ENCODE measurements at places on chromosomes 11 and 22. TPM values are rescaled to one million over a fixed set of nuclear protein-coding genes. Genes with fewer than 3 reads are reported as not detected.
A peak's percentile ranks its signal among the peaks of the same experiment; 100 is the strongest.

Gene CELSR1
- total RNA-seq: 0.32 TPM

Gene MMP10
- total RNA-seq: not detected

Gene CARD10
- not detected for total RNA-seq

- ATAC-seq: no peak
Measured at GRCh38 chr11:87529486-87529885, 491.8 kb downstream of the TMEM135 start.

DNA sequence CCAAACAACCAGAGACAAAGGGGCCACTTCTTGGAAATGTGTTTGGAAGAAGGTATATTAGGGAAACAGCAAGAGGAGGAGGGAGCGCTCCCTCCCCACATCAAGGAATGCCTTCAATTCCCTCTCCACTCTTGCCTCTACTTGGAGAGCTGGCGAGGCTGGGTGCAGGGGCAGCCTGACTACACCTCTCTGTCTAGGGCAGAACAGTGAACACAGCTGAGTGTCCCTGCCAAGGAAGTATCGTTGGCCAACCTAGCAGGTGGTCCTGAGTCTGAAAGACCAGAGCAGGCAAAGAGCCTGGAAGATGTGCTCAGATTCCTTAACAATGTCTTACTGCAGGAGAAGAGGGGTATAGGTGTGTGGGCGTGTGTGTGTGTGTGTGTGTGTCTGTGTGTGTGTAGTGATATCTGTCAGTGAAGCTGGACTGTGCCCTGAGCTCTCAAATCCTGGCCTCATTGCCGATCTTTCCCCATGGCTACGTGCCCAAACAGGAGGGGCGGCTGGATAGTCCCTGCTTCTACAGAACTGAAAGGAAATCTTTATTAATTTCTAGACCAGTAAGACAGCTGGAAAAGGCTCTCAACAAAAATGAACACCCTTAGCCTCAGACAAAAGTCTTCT lies 46.8 kb downstream of the PAMR1 start:
- ATAC-seq: no peak

- peak; percentile 62 for ATAC-seq
Measured at GRCh38 chr11:65204646-65205601, 23.2 kb downstream of the CAPN1 start.

DNA sequence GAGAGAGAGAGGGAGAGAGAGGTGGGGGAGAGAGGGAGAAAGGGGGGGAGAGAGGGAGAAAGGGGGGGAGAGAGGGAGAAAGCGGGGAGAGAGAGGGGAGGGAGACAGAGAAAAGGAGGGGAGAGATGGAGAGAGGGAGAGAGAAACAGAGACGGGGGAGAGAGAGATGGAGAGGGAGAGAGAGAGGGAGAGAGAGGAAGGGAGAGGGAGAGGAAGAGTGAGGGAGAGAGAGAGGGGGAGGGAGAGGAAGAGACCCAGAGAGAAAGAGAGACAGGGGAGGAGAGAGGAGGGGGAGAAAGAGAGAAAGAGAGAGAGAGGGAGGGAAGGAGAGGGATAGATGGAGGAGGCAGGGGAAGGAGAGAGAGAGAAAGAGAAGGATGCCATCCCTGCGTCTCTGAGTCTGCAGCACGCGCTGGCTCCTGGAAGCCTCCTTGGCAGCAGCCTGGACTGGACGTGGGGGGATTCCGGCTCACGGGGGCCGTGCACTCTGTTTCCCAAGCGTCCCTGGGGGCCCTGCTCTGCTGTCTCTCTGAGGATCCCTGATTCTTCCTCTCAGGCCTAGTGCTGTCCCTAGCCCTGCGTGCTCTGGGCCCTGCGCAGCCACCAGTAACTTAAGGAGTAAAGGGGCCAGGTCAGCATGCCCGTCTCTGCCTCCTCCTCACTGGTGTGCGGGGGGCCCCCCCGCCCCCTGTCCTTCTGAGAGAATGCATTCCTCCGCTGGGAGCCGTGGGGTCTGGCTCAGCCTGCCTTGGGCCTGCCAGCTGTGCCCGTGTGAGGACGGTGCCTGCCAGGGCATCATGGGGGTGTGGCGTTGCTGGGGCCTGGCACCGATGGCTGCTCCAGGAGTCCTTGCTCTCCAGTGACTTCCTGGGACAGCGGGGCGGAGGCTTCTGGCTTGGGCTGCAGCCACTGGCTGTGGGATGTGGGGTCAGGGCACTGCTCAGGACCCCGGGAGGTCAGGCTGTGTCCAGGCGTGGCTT lies 429.5 kb downstream of the TBC1D22A start:
- peak; percentile 5 for ATAC-seq

GRCh38 chr11:92168936-92169335 lies 55.7 kb upstream of the FAT3 start:
- no peak for ATAC-seq

- no peak for ATAC-seq
Measured at GRCh38 chr11:827897-828192, at the start of gene CRACR2B. Gene CRACR2B, plus strand, starts transcription at chr11:827919. Its CDS starts 689 bp downstream, at chr11:828608.

GRCh38 chr11:41926339-41926738 lies 466.9 kb upstream of the LRRC4C start:
- no peak for ATAC-seq

GRCh38 chr22:26534171-26534855 lies 22.0 kb upstream of the TFIP11 start:
- no peak for ATAC-seq

- no peak for ATAC-seq
Measured at GRCh38 chr11:65891219-65892136, 1.0 kb downstream of the CCDC85B start.
